NCI-H82 (cell line): ENCODE measurements at places on chromosomes 5 and 9.

GRCh38 chr5:152118676-152119470, 194.2 kb upstream of the GLRA1 start:
- no peak for DNase-seq

DNA sequence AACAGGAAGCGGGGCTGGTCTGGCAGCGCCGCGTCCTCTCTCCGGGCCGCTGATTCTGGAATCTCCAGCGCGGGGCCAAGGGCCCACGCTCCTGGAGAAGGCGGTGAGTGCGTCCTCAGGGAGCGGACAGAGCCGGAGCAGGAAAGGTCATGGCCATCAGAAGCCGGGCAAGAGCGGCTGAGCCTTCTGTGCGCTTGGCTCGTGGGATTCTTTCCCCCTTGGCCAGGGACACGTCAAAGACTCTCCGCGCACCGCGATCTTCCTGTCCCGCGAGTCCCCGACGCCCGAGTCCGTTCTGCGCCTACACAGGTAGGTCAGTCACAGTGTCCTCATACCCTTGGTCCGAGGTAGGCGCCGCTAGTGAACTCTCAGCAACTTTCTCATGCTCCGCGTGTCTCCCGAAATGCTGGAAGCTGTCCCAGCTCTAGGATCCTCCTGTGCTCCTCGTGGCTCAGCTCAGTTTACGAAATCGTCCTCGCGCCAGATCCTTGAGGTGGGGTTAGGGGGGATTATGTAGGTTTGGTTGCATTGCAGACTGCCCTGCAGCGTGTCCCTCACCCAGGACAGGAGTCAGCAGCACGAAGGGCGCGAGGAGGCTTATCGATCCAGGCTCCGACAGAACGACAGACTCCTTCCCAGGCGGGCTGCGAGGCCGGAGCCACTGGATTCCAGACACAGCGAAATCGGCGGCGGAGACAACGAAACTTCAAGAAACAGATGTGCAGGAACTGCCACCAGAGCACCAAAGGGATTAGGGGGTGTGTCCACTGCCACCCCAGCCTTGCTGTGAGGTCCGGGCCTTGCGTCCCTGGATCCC, 8.7 kb downstream of the LHX6 start:
- DNase-seq, result no peak

GRCh38 chr9:27423915-27424710, 100.0 kb upstream of the IFNK start:
- DNase-seq, result peak; percentile 27

DNA sequence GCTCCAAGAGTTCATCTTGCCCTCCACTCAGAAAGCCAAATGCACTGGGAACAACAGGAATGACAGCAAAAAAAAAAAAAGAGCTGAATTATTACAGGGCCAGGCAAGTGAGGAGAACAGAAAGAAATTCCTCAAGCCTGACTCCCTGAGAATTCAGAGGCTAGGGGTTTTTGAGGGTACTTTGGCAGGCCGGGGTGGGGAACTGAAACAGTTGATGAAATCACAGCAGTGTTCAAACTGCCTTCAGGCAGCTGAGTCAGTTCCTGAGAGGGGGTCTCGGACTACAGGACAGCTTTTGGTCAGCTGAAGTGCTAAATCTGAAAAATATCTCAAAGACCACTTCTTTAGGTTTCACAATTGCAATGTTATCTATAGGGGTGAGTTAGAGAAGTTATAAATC, 419.4 kb downstream of the SEMA5A start:
- no peak for DNase-seq
